ENCODE measurements at places on chromosomes 16 and 17.

- DNase-seq, result no peak
These were observed 64.4 kb upstream of the RASL10B start for GRCh38 chr17:35666967-35667532.

GRCh38 chr16:51756447-51757123, 605.5 kb upstream of the SALL1 start:
- DNase-seq, result no peak

- DNase-seq, result no peak
These were observed 251.6 kb upstream of the TNRC6C start for GRCh38 chr17:77706938-77707337.

GRCh38 chr17:38747463-38748148, 530 bp downstream of the PCGF2 start:
- DNase-seq, result peak; percentile 48

DNA sequence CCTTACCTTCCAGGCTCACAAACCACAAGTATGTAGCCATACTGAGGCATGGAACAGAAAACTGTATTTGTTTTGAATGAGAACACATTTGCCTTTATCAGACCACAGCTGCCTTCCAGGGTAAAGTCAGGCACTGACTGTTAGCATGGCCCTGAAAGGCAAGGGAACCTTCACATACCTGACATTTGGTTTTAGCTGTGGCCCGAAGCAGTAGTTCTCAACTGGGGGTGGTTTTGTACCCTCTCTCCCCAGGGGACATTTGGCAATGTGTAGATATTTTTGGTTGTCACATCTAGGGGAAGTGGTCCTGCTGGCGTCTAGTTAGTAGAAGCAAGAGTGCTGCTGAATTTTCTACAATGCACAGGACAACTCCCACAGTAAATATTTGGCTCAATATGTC, 9.2 kb downstream of the HERPUD1 start:
- no peak for DNase-seq

- DNase-seq, result no peak
These were observed 507 bp downstream of the DYNLRB2 start for GRCh38 chr16:80541306-80541694.

- DNase-seq, result no peak
These were observed 9.4 kb downstream of the C17orf100 start for GRCh38 chr17:6660805-6661463.

DNA sequence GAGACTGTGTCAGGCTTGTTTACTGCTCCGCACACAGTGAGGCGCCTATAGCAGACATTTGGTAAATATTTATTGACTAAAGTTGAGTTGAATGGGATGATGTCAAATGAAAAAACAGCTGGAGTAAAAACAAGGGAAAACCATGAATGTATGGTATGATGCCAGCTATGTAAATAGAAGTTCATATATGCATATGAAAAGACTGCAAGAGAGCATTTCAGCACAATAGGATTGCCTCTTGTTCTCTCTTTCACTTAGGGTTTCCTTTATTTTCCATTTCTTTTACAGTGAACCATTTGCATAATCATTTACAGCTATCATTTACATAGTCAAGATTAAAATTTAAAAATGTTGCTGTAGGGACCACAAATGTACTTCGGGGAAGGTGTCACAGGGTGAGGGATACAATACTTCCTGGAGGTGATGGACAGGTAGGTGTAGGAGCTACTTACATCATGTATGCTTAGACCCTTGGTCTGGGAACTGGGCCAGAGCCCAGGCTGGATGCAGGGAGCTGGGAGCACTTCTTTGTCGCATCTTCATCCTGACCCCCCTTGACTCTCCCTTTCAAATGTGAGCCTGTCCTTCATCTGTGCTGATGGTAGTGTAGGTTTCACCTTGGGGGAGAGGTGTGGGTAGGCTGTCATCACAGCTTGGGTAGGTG, 113.3 kb downstream of the UTP18 start:
- no peak for DNase-seq

GRCh38 chr17:62309396-62309795, 71.0 kb upstream of the EFCAB3 start:
- no peak for DNase-seq

GRCh38 chr16:88503374-88503770, 50.3 kb downstream of the ZFPM1 start:
- peak; percentile 18 for DNase-seq

DNA sequence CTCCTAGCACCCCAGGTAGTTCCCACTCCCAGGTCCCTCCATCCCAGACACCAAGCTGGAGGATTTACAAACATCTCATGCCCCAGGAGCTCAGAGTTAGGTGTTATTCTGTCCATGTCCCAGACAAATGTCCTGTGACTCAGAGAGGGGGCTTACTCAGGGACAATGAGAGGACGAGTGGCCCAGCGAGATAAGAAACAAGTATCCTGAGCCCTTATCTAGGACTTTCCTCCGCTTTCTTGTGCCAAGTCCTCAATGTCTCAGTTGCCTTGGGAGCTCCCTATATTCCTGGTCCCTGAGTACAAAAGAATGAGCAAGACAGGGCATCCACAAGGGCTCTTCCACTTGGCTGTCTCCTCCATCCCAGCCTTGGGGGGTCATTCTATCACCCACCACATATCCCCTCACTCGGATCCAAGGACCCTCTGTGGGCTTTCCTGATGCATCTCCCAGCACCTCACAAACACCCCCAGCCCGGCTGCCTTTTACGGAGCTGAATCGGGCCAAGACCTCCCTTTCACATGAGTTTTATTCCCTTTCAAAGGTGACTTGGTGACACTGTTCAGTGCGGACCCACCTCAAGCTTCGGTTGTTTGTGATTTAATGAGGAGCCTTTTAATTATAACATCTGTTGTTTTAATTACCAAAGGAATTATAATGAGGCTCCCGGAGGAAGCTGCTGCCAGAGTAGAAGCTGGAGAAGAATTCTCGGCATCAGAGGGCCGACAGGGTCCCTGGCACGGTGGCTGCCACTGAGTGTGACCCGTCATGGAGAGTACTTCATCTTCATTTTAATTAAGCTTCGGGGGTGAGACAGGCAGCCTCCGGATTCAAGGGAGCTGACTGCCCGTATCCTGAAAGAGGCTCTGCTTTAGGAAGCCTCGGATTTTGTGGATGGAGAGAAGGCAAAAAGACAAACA, 121.5 kb downstream of the WSCD1 start:
- no peak for DNase-seq

DNA sequence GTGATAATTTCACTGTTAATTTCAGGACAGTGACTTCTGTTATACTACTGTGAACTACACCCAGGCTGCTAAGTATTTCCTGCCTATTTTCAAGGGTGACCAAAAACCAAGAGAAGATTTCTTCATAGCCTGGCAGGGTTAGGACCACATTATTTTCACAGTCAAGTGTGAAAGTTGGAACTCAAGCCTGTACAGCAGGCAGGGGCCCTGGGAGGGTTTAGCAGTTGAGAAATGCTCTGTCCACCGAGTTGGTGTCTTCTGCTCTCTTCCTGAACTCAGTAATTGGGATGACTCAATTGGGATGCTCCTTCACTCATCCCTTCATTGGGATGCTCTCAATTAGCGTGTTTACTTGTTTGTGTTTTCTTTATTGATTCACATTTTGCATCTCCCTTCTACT, 347.3 kb upstream of the CDH11 start:
- DNase-seq, result no peak

DNA sequence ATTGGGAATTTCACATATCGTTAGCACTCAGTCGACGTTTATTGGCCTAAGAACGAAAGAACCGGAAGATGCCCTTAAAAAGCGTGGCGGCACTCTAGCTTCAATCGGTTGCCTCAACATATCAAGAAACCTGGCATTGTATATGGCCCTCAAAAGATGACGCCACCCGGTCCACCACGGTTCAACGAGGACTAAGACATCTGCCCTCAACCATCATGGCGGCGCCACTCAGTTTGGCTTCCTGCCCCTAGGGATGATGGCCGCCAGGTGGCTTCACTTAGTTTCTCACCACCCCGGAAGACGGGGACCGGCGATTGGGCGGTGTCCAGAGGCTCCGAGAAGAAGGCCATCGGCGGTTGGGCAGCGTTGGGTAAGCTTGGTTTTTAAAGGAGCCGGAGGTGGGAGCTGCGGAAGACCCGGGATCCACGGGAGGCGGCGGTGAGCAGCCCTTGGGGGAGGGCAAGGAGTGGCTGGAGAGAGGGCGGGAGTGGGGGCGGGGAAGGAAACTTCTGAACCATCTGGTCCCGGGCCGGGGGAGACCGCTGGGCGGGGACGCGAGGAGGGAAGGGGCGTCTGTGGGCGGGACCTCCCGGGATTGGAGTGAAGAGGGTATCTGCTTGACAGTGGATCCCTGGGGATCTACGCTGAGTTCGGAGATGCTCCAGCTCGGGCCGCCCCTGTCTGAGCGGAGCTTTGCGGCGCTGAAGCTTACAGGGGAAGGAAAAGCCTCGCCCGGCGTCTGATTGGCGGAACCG, at the start of gene PRR14:
TSS of gene PRR14 (plus strand) at position 592 of the 755 bp plus-strand sequence. CDS start 686 bp downstream, outside the sequence.
- peak; percentile 100 for DNase-seq

DNA sequence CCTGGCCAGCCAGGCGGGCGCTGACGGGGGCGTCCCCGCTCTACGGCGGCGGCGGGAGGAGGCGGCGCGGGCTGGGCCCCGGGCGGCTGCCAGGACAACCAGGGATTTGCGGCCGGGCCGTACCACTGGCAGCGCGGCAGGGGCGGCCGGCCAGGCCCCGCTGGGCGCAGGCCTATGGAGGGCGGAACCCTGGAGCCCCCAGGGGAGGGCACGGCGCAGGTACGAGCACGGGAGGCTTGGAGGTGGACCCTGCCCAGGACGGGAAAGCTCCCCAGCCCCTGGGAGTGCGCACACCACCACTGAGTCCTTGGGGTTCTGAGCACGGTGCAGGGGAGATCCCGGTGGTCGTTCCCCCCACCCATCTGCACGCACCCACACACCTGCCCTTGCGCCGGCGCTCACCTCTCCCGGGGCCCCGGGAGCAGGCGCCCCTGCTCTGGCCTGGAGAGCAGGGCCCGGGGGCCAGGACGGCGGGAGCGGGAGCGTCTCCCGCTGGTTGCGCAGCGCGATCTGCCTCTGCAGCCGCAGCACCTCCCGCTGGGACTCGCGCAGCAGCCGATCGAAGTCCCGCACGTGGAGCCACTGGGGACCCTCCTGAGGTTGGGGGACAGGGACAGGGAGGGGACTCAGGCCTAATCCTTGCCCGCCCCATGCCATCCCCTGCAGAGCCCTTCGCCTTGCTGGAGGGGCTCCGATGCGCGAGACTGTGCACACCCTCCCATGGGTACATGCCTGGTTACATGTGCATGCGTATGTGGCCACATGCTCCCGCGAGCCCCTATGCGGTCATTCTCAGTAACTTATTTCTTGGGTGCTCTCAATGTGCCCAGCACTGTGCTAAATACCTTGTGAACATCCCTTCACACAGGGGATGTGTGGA, 3.9 kb downstream of the TSPOAP1 start:
- no peak for DNase-seq

- no peak for DNase-seq
These were observed 1.7 kb upstream of the SPEM2 start for GRCh38 chr17:7423679-7424078.

- no peak for DNase-seq
These were observed 118.3 kb upstream of the FOXF1 start for GRCh38 chr16:86391984-86392383.

DNA sequence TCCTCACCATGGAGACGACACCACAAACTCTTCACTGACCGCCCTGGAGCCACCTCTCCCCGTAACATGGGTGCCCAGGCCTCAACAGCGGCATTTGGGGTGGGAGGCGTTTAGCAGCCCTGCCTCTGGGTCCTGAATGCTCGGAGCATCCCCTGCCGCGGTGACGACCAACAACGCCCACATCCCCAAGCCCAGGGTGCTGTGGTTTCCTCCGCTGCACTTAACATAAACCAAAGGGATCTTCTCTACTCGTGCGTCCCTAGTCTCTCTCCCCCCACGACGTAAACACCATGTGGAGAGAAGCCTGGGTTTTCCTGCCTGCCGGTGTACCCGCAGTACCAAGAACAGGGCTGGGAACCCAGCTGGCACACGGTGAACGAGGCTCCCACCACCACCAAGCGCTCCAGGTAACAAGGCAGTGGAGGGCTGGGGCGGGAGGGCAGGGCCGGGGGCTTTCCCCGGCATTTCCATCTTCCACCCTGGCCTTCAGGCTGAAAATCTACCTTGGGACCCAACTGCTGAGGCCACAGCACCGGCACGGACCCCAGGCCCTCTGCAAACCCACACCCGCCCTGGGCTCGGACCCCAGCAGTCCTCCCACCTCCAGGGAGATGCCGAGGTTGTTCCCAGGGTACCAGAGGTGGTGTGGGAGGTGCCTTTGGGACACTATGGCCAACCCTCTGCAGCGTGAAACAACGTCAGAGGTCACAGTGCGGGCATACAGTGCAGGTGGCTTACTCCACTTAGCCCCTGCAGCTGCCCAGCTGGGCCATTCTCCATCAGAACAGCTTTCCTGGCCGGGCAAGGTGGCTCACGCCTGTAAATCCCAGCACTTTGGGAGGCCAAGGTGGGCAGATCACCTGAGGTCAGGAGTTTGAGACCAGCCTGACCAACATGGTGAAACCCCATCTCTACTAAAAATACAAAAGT, 54.3 kb downstream of the TIMM22 start:
- no peak for DNase-seq

DNA sequence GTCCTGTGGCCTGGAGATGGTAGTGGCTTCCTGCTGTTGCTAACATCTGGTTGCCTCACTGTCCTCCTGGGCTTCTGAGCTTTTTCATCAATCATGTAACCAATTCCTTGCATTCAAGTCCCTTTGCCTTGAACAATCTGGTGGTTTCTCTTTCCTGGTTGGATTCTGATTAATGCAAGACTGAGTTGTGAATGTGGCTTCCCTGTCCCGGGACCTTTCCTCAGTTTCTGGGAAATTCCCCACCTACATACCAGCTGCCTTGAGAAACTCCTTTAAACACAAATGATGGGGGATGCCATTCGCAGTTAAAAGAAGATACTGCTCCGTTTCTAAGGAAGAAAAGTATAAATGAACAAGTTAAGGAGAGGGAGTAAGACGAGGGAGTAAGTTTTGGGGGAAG, 39.9 kb upstream of the NLRP1 start:
- DNase-seq, result no peak

DNA sequence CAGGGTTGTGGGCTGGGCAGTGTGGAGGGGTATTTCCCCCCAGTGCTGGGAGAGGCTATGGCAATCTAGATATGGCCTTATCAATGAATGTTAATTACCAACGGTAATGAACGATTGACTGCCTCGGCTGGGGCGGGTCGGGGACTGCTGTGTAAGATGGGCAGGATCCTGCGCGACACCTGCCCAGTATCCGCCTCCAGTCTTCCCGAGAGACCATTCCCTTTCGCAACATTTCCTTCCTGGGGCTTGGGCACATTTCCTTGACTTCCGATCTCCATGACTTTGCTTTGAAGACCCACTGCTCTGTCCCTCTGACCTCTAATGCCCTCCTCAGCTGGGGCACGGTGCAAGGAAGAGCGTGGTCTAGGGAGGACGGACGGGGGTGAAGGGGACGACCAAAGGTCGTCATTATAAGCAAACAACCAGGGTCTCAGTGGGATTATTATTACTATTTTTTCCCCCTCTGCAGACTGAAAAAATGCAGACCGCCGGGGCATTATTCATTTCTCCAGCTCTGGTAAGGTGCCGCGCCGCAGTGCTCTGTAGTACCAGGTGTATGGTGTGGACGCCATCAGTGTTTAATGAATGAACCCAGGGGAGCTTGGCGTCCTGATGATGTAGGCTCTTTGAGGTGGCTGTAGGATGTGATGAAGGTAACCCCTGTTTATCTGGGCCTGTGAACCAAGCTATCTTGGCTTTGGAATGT, 506 bp downstream of the ATP5MC1 start:
- DNase-seq, result peak; percentile 35

All from ACHN (cell line).